ENCODE measurements at places on chromosomes 16 and 17. TPM values are rescaled to one million over a fixed set of nuclear protein-coding genes. Genes with fewer than 3 reads are reported as not detected.

Gene PRRT2
- 17.5 TPM for polyA plus RNA-seq

Gene PPL
- polyA plus RNA-seq, result 1.2 TPM

Gene RASD1
- 6.7 TPM for polyA plus RNA-seq

Gene USP10
- 72.8 TPM for polyA plus RNA-seq

Gene UBTF
- not detected for polyA plus RNA-seq

Gene TBC1D26
- polyA plus RNA-seq, result 0.29 TPM

Gene SLC35G6
- polyA plus RNA-seq, result 0.29 TPM

Gene TRPV3
- polyA plus RNA-seq, result 1.8 TPM

Gene ITGAX
- 0.90 TPM for polyA plus RNA-seq

Gene CTF1
- 8.8 TPM for polyA plus RNA-seq

DNA sequence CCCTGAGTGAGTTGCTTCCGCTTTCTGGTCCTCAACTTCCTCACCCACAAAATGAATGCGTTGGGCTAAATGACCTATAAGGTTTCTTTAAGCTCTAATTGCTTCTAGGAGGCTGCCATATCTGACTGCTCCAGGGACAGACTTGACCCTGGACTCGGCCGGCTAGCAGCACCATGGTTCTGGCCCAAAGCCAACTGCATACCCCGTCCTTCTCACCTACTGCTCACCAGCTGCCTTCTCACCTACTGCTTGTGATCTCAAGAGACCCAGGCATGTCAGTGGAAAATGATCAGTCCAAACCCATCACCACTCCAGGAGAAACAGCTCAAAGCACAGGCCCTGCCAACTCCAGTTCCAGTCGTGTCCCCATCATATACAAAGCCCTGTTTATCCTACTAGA is 124.3 kb upstream of the IRX5 start:
- DNase-seq, result no peak

DNA sequence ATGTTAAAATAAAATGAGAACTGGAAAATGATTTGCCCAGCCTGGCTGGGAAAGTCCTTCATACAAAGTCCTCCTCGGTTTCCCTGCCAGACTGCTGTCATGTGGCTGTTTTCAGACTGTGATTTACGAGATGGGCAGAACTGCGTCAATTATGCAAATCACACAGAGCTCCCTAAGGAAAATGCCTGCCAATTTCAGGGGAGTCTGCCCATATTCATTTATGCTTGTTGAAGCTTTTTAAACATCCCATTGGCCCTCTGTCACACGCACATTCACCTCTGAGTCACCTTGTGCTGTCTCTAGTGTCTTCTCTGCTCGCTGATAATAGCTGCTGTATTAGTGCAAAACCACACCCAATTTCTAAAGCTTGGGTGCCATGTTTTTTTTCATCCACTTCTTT is 81.7 kb upstream of the FAM20A start:
- DNase-seq, result no peak

- DNase-seq, result no peak
Observed at GRCh38 chr17:44323359-44324091, 1.1 kb downstream of the SLC25A39 start.

DNA sequence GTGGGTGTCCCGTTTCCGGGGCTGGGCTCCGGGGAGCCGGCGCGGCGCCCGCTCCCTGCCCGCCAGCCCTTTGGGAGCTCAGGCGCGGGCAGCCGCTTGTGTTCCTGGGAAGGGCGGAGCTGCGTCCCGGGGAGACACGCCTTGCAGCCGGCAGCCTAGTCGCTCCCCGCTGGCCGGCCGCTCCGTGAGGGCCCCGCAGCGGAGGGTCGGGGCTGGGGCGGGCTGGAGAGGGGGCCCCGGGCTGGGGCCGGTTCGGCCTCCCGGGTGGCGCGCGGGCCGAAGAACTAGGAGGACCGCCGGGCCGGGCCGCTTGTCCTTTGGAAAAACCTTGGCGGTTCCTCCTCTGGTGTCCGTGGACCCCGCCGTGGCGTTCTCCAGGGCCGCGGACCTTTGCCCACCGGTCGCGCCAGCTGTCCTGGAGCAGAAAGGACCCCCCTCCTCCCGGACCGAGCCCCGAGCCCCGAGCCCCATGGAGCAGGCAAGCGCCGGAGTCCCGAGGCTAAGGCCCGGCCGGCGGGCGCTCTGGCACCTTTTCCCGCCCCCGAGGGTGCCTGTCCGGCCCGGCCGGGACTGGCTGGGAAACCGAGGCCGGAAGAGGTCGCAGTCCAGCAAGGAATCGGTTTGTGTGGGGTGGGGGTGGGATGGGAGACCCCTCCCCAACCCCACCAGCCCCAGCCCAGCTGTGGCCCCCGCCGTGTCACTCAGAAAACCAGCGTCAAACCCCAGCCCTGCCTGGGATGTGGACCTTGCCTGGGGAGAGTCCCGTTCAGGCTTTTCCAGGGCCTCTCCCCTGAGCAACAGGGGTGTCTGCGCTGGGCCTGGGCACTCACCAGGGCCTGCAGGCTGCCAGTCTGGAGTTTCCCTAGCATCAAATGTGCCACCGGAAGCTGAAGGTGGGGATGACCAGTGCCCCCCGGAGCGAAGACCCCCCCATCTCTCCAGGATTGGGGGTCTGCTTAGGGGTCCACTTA is 6.8 kb upstream of the TBC1D3B start:
- no peak for DNase-seq

DNA sequence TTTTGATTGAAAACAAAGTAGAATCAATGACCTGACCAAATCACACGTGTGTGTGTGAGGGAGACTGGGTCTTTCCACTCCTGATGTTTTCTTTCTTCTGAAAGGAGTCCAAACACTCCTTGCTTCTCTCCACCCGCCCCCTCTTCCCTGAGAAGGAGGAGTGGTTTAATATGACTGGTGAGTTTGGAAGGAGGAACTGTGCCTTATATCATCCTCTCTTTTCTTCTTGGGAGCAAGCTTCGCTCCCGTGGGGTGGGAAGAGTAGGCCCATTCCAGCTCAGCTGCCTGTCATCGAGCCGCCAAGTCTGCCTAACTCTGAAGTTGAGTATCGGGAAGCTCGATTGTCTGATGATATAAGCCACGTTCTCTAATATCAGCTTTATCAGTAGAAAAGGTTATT is 96.5 kb downstream of the YPEL2 start:
- DNase-seq, result no peak

- DNase-seq, result no peak
Observed at GRCh38 chr16:50574745-50575136, 26.5 kb downstream of the NKD1 start.

GRCh38 chr17:50638966-50639713 is 4.5 kb downstream of the ABCC3 start:
- peak; percentile 39 for DNase-seq

- DNase-seq, result no peak
Observed at GRCh38 chr17:79857095-79857494, 17.9 kb upstream of the CBX4 start.

- no peak for DNase-seq
Observed at GRCh38 chr17:81868674-81869220, 2.4 kb downstream of the ARHGDIA start.

DNA sequence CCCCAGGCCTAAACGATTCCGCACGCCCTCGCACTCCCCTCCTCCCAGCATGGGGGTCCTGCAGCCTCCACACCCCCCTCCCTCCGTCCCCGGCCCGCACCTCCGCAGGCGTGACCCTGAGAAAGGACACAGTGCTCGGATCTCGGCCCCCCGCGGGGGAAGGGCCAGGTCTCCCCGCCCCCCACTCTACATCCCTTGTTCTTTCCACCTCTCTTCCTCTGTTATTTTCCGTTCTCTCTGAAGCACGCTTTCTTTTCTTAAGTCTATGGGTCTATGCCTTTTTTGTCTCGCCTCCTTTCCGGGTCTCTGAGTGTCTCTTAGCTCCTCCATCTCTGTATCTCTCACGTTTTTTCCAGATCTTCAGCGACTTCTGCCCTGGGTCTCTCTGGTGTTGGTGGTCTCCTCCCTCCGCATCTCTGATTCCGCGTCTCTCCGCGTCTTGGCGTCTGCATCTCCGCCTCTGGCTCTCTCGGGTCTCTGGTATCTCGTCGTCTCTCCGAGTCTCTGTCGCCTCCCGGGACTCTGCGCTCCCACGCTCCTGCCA is 2.1 kb upstream of the HES7 start:
- no peak for DNase-seq

- DNase-seq, result no peak
Observed at GRCh38 chr17:327296-327695, 25.3 kb downstream of the RPH3AL start.

GRCh38 chr17:39507511-39507910 is 46.2 kb downstream of the CDK12 start:
- DNase-seq, result no peak

DNA sequence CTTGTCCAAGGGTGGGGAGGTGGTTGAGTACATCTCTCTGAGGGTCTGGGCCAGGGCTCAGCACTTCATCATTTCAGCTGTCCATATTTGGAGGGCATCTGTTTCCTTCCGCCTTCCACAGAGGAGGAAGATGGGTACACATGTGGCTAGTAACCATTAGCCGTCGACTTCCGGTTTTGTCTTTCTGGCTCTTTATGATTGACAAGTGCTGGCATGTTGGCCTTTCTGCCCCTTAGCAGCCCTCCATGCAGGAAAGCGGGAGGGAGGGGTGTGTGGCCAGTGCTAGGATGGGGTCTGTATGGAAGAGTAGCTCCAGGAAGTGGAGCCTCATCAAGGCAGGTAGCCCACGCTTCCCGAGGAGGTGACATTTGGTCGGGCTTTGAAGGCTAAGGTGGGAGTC is 69.6 kb downstream of the RAI1 start:
- DNase-seq, result no peak

- DNase-seq, result no peak
Observed at GRCh38 chr16:53726625-53727024, 22.7 kb downstream of the FTO start.

DNA sequence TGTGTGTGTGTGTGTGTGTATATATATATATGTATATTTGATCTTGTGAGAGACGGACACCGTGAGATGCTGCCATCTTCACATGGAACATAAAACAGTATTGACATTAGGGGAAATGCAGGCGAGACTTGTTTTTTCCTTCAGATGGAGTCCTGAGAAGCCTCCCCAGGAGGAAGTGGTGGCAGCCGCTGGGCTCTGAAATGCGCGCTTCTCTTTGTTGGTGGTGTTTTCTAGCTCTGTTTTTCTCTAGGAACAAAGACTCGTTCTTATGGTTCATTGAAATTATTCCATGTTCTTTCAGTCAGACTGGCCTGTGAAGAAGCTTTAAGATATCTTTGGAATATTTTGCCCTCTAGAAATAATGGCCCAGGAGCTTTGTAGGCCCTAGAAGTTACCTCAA is 32.9 kb downstream of the SNX29 start:
- no peak for DNase-seq

- peak; percentile 58 for DNase-seq
Observed at GRCh38 chr16:88772871-88773811, 11.9 kb downstream of the PIEZO1 start.

DNA sequence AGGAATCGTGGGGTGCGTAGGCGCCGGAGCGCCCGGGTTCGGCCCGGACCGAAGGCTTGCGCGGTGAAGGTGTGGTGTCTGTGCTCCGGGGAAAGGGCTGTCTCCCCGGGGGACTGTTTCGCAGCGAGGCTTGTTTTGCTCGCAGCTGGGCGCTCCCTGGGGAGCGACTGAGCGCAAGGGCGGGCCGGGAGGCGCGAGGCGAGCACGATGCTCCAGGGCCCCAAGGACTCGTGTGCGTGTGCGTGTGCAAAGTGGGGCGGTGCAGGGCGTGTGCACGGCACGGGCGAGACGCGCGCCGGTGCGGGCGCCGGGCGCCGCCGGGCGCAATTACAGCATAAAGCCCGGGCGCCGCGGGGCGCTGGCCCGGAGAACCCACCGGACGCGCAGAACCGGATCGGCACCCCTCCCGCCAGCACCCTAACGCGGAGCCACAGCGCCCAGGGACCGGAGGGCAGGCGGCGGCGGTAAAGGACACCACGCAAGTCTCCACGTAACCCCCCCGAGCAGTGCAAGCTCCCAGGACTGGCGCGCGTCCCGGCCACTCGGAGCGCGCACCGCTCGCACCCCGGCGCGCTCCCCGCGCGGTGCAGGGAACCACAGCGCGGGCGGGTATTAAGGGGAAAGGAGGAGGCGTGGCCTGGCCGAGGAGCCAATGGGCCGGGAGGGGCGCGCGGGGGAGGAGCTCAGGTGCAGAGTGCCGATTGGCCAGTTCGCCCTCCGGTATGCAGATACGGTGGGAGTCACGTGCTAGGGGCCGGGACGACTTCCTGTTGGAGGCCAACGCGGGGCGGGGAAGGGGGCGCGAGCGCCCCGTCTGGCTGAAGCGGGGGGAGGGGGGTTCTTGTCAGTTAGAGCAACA is at the start of gene TNRC6C:
TSS of gene TNRC6C (plus strand) at position 847 of the 859 bp plus-strand sequence. CDS start 45,504 bp downstream, outside the sequence.
- peak; percentile 98 for DNase-seq

DNA sequence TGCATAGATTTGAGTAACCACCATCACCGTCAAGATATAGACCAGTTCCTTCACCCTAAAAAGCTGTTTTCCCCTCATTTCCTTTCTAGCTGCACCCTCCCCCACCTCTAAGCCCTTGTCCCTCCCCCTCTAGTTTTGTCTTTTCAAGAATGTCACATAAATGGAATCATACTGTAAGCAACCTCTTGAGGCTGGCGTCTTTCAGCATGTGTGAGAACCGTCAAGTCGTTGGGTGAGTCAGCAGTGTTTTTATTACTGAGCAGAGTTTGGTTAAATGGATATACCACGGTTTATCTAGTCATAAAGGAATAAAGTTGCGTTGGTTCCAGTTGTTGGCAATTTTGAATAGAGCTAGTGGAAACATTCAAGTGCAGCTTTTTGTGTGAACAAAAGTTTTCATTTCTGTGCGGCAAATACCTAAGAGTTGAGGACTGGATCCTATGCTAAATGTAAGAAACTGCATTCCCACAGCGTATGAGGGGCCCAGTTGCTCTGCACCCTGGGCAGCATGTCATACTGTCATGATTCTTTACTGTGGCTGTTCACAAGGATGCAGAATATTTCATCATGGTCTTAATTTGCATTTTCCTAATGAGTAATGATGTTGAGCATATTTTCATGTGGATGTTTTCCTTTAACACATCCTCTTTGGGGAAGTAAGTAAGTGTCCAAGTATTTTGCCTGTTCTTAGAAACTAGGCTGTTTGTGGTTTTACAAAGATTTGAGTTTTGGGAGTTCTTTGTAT is 264.3 kb downstream of the CPPED1 start:
- DNase-seq, result no peak

- DNase-seq, result no peak
Observed at GRCh38 chr17:21058098-21058893, 15.5 kb upstream of the USP22 start.

GRCh38 chr16:30104492-30104891 is 8.5 kb upstream of the YPEL3 start:
- no peak for DNase-seq

DNA sequence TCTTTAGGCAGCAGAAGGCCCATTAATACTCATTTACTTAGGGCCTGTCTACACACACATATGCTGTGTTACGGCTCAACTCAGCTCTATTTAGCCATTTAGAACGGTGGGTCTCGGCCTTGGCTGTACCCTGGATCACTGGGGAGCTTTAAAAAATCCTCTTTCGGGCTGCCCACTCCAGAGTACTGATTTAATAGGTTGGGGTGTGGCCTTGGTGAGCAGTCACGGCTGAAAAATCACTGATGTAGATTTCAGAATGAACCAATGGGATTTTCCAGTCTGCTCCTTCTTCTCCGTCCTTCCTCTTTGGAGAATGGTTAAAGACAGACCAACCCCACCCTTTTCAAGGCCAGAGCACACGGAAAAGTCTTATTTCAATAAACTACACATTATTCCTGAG is 223.5 kb downstream of the CCDC182 start:
- DNase-seq, result no peak

- no peak for DNase-seq
Observed at GRCh38 chr16:80577485-80578280, 36.9 kb downstream of the DYNLRB2 start.

All from muscle of arm (tissue), 14 donors.